ENCODE measurements at places on chromosomes 6 and 20.
A peak's percentile ranks its signal among the peaks of the same experiment; 100 is the strongest.

GRCh38 chr20:32278199-32278643, 770 bp downstream of the KIF3B start:
- no peak for DNase-seq

- no peak for DNase-seq
Measured at GRCh38 chr6:52598123-52598823, 21.4 kb upstream of the TRAM2 start.

DNA sequence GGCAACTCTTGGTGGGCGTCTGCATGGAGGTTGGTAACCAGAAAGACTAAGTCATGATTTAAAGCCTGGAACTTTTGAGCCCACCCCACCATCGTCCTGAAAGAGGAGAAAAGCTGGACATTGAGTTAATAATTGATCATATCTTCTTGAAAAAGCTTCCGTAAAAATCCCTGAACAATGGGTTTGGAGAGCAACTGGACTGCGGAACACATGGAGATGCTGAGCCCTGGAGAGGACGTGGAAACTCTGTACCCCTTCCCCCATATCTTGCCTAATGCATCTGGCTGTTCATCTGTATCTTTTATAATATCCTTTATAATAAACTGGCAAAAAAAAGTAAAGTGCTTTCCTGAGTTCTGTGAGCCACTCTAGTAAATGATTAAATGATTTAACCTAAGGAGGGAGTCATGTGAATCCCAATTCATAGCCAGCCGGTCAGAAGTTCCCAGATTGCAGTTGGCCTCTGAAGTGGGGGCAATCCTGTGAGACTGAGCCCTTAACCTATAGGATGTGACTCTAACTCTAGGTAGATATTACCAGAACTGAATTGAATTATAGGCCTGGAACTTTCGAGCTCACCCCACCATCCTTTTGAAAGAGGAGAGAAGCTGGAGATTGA, 26.5 kb upstream of the LGSN start:
- DNase-seq, result no peak

DNA sequence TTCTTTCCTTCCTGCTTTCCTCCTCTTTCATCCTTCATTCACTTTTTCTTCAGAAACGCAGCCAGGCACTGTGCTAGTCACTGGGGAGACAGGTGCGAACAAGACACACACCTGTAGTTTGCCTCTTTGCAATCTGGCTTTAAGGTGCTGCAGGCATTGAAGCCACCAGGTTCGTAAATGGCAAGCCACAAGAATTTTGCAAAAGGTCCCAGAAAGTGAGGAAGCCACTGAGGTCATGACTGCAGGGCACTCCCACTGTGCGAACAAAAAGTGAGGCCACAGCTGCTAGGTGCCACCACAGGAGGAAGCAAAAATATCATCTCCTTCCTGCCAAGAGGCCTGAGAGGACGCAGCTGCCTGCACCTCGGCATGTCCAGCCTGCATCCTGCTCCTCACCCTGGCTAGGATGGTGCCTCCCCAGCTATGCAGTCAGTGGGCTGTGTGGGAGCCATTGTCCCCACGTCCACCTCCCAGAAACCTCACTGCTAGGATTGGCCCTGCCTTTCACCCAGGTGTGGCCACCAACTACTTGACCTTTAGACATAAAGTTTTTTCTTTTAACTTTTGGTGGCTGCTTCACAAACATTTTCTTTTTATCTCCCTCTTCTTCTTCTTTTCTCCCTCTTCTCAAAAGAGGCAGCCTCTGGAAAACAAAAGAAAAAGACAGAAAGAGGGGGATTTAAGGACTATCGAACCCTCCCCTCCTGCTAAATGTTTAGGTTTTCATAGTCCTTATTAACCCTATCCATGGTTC, 230.8 kb downstream of the BCAS1 start:
- DNase-seq, result no peak

DNA sequence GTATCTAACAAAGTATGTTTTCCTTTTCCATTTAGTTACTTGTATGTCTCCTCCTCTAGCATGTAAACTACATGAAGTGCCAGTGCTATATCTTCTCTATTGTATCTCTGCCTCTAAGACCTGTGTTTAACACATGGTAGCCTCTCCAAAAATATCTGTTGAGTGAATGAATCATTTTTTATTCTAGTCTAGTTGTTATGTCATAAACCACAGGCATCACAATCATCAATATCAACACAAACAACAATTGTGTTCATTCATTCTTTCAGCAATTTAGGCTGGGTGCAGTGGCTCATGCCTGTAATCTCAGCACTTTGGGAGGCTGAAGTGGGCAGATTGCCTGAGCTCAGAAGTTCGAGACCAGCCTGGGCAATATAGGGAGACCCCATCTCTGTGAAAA, 111.6 kb upstream of the EYA4 start:
- DNase-seq, result no peak

- no peak for DNase-seq
Measured at GRCh38 chr6:158763434-158764182, 55.6 kb downstream of the EZR start.

DNA sequence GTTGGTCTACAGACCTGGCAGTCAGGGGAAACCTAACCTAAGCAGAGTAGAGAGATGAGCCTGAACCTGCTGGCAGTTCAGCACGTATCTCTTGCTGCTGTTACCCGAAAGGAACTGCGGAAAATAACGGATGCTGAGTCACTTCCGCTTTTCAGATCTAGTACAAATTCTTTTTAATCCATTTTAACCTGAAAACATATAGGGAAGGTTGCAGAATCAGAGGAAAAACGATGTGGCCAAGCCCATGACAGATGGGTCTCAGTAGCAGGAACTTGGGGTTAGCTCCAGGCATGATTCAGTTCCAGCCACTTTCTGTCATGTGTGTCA, 351.9 kb upstream of the PRND start:
- no peak for DNase-seq

GRCh38 chr6:80543598-80544222, 437.2 kb downstream of the BCKDHB start:
- DNase-seq, result no peak

GRCh38 chr20:50244352-50245149, 53.9 kb downstream of the CEBPB start:
- no peak for DNase-seq

- peak; percentile 26 for DNase-seq
Measured at GRCh38 chr6:34154668-34155447, 9.0 kb upstream of the GRM4 start.

GRCh38 chr6:168232528-168232927, 87.0 kb downstream of the DACT2 start:
- DNase-seq, result no peak

GRCh38 chr6:114586298-114586697, 243.5 kb upstream of the HS3ST5 start:
- DNase-seq, result no peak

- peak; percentile 61 for DNase-seq
Measured at GRCh38 chr6:81752084-81752920, at the start of gene TENT5A. Gene TENT5A (minus strand): TSS chr6:81752681. CDS start chr6:81752141, 540 bp downstream.

GRCh38 chr6:33750244-33750991, 3.7 kb upstream of the IP6K3 start:
- DNase-seq, result no peak

DNA sequence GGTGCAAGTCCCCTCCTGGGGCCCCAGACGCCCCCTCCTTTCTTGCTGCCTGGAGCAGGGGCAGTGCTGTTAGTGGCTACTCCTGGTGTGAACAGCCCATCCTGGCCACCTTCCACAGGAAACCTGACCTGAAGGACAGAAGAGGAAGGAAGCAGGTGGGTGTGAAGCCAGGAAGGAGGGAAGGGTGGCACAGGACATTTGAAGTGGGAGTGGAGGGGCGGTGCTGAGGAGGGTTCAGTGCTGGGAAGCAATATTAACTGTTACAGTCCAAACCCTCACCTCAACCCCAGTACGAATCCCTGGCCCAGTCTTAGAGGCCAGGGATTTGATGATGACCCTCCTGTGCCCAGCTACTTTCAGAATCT, 766 bp downstream of the PRICKLE4 start:
- no peak for DNase-seq

GRCh38 chr6:1136827-1137226, 175.1 kb upstream of the FOXQ1 start:
- DNase-seq, result no peak

GRCh38 chr20:1293641-1294379, 27.7 kb downstream of the SNPH start:
- no peak for DNase-seq

- DNase-seq, result no peak
Measured at GRCh38 chr20:42981253-42981652, 208.5 kb downstream of the PTPRT start.

DNA sequence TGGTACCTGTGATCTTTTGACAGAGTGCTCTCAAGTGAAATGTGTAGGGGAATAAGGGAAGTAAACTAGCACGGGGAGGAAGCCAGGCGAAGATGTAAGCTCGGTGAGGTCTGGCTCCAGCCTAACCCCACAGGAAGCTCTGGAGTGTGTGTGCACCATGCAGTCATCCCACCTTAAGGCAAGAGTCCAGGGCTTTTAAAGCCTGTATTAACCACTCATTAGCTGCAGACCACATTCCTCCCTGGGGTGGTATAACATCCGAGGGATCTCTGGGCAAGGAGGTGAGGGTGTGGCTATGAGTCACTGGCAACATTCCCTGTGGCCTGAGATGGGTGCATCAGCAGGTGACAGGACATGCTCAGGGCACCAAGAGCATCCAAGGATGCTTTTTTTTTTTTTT, 12.5 kb upstream of the RANBP9 start:
- DNase-seq, result no peak

DNA sequence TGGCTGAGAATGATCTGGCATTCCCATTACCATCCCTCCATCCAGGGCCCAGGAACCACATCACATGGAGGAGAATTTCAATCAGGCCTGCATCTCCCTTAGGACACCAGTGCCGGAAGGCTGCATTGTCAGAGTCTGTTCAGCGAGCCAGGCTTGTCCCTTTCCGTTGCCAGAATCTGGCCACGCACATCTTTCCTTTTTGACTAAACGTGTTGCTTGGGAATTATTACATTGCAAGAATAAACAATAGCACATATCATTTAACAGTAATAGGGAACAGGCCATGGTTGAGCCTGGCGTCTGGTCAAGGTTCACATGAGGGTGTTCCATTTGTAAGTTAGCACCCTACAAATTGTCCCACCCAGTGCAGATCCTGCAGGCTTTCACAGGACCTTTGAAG, 42.8 kb downstream of the SOBP start:
- no peak for DNase-seq

DNA sequence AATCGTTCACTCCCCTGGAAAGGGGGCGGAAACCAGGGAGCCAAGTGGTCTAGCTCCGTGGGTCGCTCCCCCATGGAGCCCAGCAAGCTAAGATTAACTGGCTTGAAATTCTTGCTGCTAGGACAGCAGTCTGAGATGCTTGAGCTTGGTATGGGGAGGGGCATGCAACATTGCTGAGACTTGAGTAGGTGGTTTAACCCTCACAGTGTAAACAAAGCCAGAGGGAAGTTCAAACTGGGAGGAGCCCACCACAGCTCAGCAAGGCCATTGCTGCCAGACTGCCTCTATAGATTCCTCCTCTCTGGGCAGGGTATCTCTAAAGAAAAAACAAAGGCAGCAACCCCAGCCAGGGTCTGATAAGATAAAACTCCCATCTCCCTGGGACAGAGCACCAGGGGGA, 43.2 kb downstream of the COL21A1 start:
- no peak for DNase-seq

- no peak for DNase-seq
Measured at GRCh38 chr6:168515376-168515775, 74.4 kb downstream of the SMOC2 start.

DNA sequence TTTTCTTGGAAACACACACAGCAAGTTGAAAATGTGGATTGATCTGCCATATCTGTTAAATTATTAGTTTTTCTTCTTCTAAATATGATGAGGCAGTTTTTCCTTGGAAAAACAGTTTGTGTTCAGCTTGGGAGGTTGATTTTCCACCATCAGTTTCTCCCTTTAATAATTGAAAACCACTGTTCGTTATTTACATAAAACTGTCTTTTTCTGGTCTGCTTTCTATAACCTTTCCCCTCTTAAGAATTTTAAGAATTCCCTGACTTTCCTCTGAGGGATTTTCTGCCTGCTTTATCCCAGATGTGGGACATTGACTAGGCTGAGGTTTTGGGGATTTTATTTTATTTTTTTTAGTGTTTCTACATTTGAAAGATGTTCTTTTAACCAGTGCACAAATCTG, 27.2 kb downstream of the DSE start:
- DNase-seq, result no peak

GRCh38 chr6:122286512-122286911, 112.9 kb upstream of the HSF2 start:
- no peak for DNase-seq

DNA sequence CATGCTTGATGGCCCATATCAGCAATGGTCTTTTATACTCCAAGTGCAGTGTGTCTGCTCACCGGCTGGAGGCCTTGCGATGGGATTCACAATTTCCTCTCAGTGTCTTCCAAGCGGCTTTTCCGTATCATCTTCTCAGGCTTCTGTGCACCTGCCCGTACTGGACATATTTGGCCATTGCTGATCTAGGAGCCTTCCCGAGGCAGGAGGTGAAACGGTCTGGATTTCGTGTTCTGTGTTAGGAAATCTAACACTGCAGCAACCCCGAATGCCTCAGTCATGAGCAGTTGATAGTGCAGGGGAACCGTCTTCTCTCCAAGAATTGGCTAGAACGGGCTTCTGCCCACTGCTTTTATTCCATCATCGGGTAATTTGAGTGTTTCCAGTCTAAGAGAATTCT, 60.5 kb downstream of the PPP1R14C start:
- no peak for DNase-seq

DNA sequence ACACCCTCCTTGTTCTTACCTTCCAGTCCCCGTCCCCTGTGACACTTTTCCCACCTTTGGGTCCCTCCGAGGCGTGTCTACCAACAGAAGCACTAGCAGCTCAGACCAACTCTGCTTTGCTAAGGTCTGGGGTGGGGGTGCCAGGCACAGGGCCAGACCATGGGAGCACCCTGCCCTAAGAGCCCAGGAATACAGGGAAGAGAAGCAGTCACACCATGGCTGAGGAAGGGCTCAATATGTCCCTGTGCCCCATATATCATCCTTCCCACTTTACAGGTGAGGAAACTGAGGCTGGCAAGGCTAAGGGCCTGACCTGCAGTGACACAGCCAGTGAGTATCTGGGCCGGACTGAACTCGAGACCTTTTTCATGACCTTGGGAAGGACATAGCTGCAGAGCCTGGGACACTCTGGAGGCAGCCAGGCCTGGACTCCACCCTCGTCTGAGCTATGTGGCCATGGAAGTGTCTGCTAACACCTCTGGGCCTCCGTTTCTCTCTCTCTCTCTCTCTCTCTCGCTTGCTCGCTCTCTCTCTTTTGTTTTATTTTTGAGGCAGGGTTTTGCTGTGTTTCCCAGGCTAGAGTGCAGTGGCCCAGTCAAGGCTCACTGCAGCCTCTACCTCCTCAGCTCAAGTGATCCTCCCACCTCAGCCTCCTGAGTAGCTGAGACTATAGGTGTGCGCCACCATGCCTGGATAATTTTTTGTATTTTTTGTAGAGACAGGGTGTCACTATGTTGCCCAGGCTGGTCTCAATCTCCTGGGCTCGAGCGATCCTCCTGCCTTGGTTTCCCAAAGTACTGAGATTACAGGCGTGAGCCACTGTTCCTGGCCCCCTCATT, 156.7 kb downstream of the GRM4 start:
- no peak for DNase-seq
